ENCODE measurements at places on chromosomes 11 and 22.

GRCh38 chr11:105891685-105892084 lies 130.4 kb downstream of the MSANTD4 start:
- no peak for DNase-seq

DNA sequence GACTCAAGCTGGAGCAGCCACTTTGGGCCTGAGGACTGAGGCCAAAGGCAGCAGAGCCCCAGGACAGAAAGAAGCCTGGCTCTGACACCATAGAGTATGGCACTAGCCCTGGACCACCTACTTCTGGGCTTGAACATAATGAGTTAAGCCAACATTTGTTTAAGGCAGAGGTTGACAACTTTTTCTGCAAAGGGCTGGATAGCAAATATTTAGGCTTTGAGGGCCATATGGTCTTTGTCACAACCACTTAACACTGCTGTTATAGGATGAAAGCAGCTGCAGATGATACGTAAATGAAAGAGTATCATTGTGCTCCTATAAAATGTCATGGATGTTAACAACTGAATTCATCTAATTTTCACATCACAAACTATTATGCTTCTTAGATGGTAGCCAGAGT lies 16.6 kb downstream of the OSBP start:
- DNase-seq, result no peak

DNA sequence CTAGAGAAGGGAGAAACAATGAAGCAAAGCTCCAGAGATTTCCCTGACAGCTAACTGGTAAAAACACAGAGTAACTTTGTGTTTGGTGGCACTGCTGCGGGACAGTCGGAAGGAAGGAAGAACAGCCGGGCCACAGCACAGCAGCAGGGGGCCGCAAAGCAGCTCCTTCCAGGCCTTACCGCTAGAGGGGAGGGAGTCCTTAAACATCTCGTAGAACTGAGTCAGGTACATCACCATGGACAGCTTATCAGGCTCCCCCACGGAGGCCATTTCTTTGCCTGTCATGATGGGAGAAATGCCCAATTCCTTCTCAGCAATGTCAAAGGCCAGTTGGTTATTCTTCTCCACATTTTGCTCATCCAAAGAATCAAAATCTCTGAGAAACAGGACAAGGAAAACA lies 114.6 kb upstream of the BID start:
- DNase-seq, result peak; percentile 84

DNA sequence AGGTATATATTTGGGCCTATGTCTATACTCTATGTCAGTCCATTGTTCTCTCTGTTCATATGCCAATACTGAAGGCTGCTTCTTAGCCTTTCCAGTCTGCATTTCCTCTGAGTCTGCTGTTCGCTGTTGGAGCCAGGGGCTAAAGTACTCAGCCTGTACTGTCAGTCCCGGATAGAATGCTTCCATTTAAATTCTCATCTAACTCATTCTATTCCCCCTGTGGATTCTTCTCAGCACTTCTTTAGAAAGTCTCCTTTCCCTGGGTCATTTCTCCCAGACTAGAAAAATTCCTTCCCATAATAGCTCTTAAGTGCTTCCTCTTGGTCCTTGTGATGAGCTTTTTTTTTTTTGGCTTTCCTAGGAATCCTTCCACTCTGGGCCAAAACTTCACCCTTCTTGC lies 293.1 kb downstream of the KIRREL3 start:
- DNase-seq, result no peak

GRCh38 chr11:2156416-2157182 lies 4.4 kb downstream of the INS start:
- peak; percentile 96 for DNase-seq

- peak; percentile 89 for DNase-seq
Measured at GRCh38 chr11:100687630-100688395, 725 bp downstream of the ARHGAP42 start.

GRCh38 chr22:19603767-19604166 lies 79.6 kb upstream of the CLDN5 start:
- DNase-seq, result no peak

DNA sequence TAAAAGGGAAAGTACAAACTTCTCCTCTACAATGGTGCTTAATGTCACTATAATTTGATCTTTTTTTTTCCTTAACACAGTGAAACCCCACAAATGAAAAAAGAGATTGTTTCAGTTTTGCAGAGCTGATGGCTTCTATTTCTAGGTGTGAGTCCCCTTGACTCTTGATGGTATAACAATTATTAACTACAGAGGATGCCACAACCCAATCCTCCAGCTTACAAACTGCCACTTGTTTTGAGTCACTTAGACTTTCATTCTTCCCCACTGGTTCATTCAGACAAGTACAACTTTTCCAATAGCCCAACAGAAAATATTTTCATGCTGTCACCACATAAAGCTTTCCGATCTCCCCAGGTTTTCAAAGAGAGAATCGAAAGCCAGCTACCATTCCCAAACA lies 812.2 kb downstream of the LRRC4C start:
- no peak for DNase-seq

- DNase-seq, result peak; percentile 80
Measured at GRCh38 chr22:50473088-50473487, 1.7 kb downstream of the SBF1 start.

DNA sequence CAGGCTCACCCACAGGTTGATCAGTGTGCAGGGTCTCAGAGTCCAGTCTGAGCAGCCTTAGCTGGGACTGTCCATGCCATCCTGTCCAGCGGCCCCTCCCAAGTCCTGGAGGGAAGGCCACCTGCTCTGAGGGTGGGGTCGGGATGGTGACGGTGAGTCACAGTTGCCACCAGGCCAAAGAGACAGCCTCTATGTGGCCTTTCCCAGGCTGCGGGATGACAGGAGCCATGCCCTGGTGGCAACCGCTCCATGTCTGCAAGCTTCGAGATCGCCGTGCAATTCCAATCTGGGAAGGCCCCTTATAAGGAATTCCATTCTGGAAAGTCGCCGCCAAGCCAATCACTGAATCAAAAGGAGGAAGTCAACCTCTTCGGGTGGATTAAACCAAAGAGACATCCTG lies 47.5 kb downstream of the RTL6 start:
- DNase-seq, result peak; percentile 21

DNA sequence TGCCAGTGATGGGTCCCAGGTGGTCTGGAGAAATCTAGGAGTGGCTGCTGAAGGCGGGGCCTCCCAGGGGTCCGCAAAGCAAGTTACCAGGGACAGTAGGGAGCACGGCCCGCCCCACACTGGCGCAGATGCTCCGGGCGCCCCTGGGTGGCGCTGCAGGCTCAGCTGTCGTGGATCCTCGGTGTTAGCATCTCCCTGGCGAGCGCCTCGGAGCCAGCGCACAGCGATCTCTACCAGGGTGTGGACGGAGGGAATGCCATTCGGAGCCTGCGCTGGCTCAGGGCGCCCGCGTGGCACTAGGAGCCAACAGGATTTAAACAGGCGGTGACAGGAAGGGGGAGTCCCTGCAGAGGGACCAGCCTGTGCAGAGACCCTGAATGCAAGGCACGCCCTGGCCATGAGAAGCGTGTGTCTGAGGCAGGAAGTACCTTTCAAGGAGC lies 20.2 kb downstream of the FADS3 start:
- peak; percentile 97 for DNase-seq

DNA sequence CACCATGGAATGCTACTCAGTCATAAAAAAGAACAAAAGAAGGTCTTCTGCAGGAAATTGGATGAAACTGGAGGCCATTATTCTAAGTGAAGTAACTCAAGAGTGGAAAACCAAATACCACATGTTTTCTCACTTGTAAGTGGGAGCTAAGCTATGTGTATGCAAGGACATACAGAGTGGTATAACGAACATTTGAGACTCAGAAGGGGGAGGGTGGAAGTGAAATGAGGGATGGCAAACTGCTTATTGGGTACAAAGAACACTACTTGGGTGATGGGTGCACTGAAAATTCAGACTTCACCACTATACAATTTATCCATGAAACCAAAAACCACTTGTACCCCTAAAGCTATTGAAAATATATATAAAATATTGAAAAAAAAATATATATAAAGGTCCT lies 13.4 kb upstream of the CAT start:
- DNase-seq, result no peak

- no peak for DNase-seq
Measured at GRCh38 chr11:130049328-130049771, 20.3 kb upstream of the APLP2 start.

GRCh38 chr11:70314730-70315129 lies 44.2 kb downstream of the PPFIA1 start:
- no peak for DNase-seq

- no peak for DNase-seq
Measured at GRCh38 chr11:21896216-21896615, 296.7 kb upstream of the ANO5 start.

DNA sequence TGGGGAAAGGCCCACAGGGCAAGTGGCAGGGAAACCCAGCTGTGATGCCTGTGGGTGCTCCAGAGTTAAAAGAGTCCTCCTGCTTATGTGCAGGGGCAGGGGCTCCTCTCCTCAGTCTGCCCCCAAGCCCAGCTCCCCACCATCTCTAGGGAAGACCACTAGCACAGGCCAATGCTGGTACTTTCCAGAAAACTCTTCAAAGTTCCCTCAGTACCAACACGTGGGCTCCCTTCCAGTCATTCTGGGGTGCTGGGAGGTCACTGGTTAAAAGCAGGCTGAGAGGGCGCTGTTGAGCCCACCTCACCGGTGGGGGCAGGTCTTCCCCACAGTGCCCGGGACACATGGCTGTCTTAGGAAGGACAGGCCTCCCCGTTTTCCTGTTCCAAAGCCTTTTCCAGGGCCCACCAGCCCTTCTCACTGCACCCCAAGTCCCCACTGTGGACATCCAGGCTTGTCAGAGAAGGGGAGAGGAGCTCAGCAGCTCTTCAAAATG lies 154.6 kb downstream of the TRIM29 start:
- peak; percentile 74 for DNase-seq

- no peak for DNase-seq
Measured at GRCh38 chr22:43996170-43996980, 27.7 kb upstream of the PARVB start.

GRCh38 chr22:20267441-20268278 lies 458 bp downstream of the RTN4R start:
- DNase-seq, result peak; percentile 71

DNA sequence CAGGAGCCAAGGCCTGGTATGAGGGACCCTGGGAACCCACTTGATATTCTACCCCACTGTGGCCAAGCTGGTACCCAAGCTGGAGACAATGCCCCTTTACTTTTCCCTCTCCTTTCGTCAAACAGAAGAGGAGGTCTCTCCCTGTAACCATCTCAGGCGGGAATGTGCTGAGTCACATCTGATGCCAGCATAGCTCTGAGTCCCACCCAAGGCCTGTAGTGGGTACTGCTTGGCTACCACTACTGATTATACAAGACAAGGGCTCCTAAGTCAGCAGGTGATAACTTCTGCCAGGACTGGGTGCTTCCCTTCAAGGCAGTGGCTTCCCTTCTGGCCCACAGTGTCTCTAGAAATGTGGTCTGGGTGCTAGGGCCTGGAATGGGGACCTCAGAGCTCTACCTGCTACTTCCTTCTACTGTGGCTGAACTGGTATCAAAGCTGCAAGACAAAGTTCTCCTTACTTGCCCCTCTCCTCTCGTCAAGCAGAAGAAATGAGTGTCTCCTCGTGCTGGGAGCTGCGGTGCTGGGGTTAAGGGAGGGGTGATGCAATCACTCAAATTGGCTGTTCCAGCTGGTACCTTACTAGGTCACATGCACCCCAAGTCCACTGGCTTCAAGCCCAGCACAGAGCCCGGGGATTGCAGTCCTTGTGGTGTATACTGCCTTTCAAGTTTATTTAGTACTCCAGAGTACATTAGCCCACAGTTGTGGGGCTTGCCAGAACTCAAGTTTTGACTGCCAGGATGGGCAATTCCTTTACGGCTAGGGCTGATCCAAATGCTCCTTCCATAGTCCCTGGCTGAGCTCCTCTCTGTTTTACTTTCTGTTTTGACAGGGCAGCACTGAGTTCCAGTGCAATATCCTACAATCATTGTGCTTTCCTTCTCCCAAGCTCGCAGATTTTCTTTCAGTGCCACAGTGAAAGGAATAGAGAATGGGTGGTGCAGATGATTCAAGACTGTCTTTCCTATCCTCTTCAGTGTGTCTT lies 419.7 kb upstream of the CNTN5 start:
- no peak for DNase-seq

- DNase-seq, result no peak
Measured at GRCh38 chr11:82703796-82704195, 29.9 kb downstream of the FAM181B start.

DNA sequence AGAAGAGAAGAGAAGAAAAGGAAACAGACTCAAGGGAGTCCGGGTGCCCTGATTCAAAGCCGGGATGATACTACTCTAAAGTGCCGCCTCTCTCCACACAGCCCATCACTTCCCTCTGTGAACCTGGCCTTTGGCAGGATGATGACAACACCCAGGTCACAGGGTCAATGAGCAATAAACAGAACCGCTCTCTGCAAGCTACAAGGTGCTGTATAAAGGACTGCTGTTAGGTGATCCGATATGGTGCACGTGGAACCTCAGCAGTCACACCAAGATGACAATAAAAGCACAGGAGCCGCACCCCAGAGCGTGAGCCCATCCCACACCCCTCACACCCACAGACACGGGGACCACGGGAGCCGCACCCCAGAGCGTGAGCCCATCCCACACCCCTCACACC lies 10.7 kb downstream of the TTLL1 start:
- no peak for DNase-seq

- DNase-seq, result no peak
Measured at GRCh38 chr11:14082338-14082737, 119.8 kb downstream of the SPON1 start.

DNA sequence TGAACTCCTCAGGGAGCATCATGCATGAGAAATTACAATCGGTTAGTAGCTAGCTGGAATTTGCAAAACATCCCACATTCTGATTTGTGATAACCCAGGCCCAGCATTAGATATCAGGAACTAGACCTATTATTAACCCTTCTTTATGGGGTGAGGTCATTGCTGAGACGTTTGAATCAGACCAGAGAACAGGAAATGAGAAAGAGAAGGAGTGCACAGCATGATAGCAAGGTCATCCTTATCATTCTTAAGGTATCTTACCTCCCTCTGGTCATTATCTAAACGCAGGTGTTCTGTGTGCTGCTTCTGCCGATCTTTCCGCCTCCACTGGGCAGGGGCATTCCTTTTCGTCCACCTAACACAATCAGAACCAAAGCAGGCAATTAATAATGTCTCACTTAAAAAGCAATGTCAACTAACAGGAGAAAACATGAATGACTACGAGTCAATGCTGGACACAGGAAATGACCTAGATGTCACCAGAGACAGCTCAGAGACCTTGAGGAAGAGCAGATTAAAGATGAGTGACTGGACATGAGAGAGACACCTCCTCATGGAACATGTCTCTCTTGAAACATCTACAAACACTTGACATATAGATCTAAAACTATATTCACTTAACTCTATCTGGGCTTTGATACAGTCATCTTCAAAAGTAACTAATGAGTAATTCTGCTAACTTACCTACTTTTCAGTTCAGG lies 78.3 kb upstream of the SCUBE2 start:
- DNase-seq, result no peak

All from endodermal cell (in vitro differentiated cells).